ENCODE measurements at places on chromosomes 7 and 10.

DNA sequence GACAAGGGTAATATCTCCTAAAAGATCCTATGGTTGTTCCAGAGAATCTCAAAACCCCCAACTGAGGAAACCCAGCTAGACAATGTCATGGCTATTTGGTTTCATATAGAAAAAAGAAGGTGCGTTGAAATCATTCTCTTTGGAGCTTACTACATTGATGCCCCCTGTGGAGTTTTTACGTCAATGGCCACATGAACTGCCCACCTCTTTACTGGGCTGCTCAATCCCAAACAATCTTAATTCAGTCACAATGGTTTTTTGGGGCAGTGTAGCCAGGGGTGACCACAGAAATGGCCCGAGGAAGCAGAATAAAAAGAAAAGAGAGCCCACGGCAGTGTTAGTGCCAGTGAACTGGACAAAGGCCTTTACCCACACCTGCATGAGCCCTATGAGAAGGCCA is 7.8 kb downstream of the RBP4 start:
- DNase-seq = no peak

DNA sequence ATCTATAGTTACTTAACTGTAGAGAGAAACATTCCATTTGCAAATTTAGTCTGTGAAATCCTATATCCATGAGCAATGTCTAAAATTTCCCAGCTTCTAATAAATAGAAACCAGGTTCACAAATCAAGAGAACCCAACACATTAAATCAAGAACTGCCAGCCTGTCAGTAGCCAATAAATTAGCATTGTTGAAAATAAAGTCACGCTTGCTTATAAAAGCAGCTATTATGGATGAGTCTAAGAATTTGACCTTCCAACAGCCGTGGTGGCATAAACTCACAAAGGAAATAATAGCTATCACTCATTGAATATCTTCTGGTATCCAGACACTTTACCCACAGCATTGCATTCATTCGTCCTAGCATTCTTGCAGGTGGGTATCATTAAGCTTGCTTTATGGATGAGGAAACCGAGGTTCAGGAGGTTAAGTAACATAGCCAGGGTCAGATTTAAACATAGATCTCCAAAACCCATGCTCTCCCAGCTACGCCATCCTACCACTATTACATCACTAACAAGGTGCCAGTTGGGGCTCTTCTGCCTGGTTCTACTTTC is 260.1 kb upstream of the YAE1 start:
- DNase-seq = no peak

DNA sequence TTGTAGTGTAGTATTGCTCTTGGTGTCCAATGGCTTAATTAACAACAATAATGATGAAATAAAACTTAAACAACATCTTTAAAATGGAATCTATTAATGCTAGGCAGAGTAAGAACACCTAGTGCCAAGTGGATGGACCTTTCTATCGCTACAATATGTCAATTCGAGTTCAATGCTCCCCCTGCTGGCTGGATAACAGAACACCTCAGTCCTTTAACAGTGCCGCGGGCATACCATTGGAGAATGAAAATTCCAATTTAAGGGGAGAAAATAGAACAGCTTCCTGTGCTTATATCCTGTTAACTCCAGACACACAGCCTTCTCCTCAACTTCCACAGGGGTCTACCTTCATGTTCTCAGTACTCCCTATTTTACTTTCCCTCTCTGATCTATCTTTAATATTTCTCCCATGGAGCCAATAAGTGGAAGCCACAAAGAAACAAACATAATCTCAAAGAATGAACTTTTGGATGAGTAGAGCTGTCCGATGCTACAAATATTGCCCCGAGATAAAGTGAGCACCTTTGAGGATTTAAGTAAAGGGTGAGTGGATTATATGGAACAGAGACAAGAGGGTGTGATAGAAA is 41.4 kb downstream of the COL1A2 start:
- DNase-seq = no peak

DNA sequence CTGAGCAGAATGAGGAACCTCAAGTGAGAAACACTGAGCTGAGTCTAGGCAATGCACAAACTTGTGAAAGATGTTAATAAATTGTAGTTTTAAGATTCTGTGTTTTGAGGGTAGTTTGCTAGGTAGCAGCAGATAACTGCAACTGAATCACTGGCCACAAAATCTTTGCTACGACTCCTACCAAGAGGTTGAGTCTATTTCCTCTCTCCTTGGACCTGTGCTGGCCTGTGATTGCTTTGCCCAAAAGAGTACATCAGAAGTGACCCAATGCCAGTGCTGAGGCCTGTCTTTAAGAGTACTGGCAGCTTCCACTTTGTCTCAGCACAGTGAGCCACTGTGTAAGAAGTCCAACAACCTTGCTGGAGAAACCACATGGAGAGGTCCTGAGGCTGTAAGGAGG is 11.9 kb upstream of the TSPAN13 start:
- no peak for DNase-seq

DNA sequence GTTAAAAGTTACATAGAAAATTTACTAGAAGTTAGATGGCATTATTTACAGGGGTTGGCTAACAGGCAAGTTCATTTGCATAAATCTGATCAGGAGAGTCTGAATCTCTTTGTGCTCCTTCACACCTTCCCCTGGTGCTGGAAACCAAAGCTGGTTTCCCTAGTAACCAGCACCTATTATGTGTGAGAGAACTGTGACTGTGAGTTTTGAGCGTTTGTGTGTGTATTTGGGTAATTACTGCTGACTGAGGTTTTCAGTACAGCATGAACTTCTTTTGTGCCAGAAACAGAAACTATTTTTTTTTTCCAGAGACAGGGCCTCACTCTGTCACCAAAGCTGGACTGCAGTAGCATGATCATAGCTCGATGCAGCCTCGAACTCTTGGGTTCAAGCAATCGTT is 10.3 kb upstream of the IFIT1B start:
- no peak for DNase-seq

- DNase-seq = no peak
Measured at GRCh38 chr10:119198438-119198837, 8.9 kb upstream of the GRK5 start.

DNA sequence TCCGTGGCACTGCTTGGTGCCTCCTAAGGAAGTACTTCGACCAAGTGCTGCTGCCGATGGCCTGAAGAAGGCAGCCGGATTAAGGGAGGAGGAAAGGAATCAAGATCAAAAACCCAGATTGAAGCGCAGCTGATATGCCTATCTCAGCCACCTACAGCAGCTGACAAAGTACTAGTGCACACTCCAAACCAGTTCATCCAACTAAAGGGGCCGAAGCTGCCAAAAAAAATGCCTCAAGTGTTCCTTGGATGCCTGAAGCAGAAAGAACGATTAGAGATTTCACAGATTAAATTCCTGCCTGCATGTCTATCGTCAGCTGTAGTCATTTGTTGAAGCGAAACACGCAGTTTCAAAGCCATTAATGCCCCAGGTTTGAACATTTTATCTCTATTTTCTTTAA is 65.7 kb downstream of the TNRC18 start:
- DNase-seq = no peak

Measured in esophagus squamous epithelium (tissue), 5 donors.